A549 treated with Hydrocortisone at 1 μM for 4 hours (cell line): ENCODE measurements at places on chromosomes 2 and 18. TPM values are rescaled to one million over a fixed set of nuclear protein-coding genes. Genes with fewer than 3 reads are reported as not detected.

The VSNL1 gene
- not detected in 5 replicates for total RNA-seq

The ACMSD gene
- not detected in 5 replicates for total RNA-seq

The ASIC4 gene
- total RNA-seq: 0.06 to 0.26 TPM (median 0.07 TPM) in 5 replicates

The RTP5 gene
- total RNA-seq: not detected in 5 replicates

The SERPINB7 gene
- total RNA-seq: 1.3 to 3.3 TPM (median 2.2 TPM) in 5 replicates

The RIF1 gene
- total RNA-seq: 13.1 to 27.7 TPM (median 17.5 TPM) in 5 replicates

The DUSP2 gene
- total RNA-seq: 0.17 to 0.45 TPM (median 0.38 TPM) in 5 replicates

The RAPGEF4 gene
- 0.07 to 0.31 TPM (median 0.21 TPM) in 5 replicates for total RNA-seq

The CFC1 gene
- 0.09 to 0.10 TPM in 2 of 5 replicates, not detected in the others for total RNA-seq

The RAB1A gene
- 207 to 245 TPM (median 231 TPM) in 5 replicates for total RNA-seq

The LCT gene
- 0.02 to 0.05 TPM (median 0.05 TPM) in 5 replicates for total RNA-seq

The GAD1 gene
- total RNA-seq: 0.36 to 0.63 TPM (median 0.54 TPM) in 5 replicates

The ALK gene
- total RNA-seq: 0.02 TPM in 1 of 5 replicates, not detected in the others

The CNDP1 gene
- not detected in 5 replicates for total RNA-seq

The SKA1 gene
- total RNA-seq: 10.9 to 16.1 TPM (median 12.0 TPM) in 5 replicates

The FAM228A gene
- total RNA-seq: not detected in 5 replicates

The CAPG gene
- 89.8 to 122 TPM (median 104 TPM) in 5 replicates for total RNA-seq

The TXNDC2 gene
- 0.07 to 0.14 TPM (median 0.12 TPM) in 5 replicates for total RNA-seq

The RBKS gene
- 6.2 to 8.6 TPM (median 8.2 TPM) in 5 replicates for total RNA-seq

The GTF2A1L gene
- total RNA-seq: not detected in 5 replicates

The ANKRD29 gene
- total RNA-seq: 12.4 to 18.9 TPM (median 18.0 TPM) in 5 replicates
